Dermis microvascular lymphatic vessel endothelial cell (primary cell): ENCODE measurements at places on chromosomes 16 and 17. TPM values are rescaled to one million over a fixed set of nuclear protein-coding genes. Genes with fewer than 3 reads are reported as not detected.

DNA sequence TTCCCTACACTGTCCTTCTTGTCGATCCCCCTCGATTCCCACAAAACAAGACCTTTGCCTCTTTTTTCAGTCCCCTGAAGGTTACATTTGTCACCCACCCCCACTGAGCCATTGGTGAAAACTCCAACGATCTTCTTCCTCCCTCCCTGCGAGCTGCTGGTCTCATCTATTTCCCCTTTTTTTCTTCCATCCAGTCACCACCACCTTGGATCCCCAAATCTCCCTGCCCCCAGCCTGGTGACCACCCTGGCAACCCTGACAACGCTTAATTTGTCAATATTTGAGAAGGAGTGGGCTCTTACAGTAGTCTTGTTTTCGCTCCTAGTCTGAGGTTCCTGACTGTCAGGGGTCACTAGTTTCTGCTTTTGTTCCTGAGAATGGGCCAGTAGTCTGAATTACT is 62.9 kb downstream of the SMPD3 start:
- DNase-seq = no peak

- no peak for DNase-seq
Observed at GRCh38 chr17:41052566-41052965, 2.5 kb downstream of the KRTAP2-2 start.

Gene KRTAP2-1
- total RNA-seq = not detected in 2 replicates

Gene SLC12A3
- total RNA-seq = not detected in 2 replicates

DNA sequence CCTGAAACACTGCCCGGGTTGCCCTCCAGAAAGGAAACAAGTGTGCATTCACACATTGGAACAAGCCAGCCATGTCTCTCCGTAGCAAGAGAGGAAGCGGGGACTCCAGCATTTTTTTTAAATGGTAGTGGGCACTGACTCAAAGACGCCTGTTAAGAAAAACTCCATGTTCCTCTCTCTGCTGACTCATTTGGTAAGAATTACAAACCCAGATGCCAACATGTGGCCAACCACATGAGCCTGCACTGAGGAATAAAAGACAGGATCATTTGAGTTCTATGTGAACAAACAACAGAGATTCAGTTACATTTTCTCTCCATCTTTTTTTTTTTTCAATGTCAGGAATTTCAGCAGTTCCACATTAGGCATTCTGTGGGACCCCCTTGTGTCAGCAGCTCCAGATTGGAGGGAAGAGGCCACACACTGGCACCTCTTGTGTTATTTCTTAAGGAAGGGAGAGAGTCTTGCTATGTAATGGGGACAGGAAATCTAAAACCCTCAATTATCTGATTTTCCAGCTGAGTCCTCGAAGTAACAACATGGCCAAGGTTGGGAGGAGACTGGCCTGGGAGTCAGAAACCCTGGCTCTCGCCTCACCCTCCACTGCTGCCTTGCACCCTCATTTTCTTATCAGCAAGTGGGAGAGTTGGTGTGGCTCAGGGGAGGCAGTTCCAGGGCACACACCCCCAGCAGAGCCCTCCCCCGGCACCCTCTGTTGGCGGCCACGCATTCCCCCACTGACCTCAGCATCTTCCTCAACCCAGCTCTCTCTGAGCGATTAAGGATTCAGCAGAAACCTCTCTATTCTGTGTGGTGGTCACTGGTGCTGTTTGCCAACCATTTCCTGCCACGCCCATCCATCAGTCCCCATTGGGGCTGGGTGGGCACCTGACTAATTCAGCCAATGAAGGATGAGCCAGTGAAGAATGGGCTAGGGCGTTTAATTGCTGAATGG is 173.0 kb downstream of the FOXL1 start:
- no peak for DNase-seq

DNA sequence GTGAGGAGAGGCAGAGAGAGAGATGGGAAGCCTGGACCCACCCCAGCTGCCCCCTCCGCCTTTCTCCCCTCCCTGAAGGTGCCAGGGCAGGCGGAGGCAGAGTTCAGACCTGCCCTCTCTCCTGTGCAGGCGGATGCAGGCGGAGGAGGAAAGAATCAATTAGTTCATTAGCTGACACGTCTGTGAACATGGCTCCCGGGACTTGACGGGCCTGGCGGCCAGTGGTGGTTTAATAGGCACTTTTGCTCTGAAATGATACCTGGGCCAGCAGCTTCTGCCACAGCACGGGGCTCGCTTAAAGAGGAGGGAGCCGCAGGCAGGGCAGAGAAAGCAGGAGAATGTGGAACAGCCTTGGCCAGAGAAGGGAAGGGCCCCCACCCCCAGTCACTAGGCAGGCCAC is 98.1 kb downstream of the SDK2 start:
- no peak for DNase-seq

DNA sequence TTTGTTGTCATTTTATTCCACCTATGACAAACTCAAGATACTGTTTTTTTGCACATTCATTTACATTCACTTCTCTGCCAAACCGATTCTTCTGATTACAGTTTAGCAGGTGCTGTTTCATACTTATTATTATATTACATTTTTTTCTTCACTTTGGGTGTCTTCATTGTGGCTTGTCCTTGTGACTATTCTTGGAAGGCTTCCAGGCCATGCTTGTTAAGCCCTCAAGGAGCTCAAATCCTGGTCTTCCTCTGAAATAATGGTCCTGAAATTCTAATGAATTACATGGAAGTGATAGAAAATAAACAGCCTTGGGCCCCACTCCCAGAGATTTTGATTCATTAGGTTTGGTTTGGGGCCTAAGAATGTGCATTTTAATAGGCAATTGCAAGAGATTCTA is 1.4 kb downstream of the KRTAP2-4 start:
- DNase-seq = no peak

- peak; percentile 66 for DNase-seq
Observed at GRCh38 chr17:80034791-80035686, 633 bp downstream of the TBC1D16 start.

Gene GRIN2A
- not detected in 2 replicates for total RNA-seq

Gene PPP1R27
- total RNA-seq = not detected in 2 replicates

GRCh38 chr17:67433248-67433924 is 56.3 kb downstream of the PITPNC1 start:
- no peak for DNase-seq

Gene KREMEN2
- not detected in 2 replicates for total RNA-seq

Gene SYCE1L
- total RNA-seq = 1.6 and 2.1 TPM in 2 replicates

DNA sequence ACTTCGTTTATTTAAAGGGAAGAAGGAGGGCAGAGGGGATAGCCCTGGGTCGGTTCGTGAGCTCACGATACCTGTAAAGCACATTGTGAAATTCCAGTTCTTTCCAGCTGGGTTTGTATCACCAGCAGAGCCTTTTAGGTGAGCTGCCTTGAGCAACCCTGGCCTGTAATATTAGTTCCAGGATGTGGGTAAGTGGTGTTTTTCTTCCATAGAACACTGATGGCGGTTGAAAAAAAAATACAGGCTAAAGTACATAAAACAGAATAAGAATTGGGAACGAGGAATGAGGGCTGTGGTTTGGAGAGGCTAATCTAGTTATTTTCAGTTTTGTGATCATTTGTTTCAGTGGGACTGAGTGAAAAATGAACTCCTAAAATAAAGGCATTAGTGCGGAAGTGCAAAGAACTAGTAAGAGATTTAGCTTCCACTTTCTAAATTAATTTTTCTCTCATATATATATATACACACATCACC is 20.6 kb downstream of the HS3ST3B1 start:
- no peak for DNase-seq

DNA sequence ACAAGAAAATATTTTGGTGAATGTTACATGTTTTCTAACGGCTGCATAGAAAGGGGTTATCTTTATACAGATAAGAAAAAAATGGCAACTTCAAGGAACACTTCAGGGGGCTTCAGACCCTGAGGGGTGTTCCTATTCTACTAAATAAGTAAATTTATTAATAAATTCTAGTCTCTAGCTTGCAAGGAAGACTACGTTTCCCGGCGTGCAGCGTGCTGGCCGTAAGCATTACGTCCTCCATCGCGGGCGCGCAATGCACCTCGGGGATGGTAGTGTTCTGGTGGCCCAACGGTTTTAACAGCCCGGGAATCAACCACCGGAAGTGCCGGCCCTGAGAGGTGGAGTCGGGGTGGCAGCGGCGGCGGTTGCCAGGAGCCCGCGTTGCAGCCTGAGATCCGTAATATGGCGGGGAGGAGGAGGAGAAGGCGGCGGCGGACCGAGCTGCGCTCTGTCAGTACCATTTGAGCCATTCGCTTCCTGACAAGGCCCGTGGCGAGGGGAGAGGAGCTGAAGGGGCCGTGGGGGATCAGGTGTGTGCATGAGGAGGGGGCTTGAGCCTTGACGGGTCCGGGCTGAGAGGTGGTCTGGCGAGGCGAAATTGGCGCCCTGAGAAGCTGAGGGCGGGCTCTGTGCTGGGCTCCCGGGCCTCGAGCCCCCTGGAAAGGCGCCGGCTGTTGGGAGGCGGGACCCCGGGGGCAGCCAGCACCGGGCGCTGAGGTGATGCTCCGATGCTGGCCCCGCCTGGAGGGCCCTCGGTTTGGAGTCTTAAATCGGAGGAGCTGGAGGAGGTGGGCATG is at the start of gene CCP110:
Gene CCP110 (plus strand): TSS at position 384 of the 797 bp plus-strand sequence. CDS start 3,940 bp downstream, outside the sequence.
- DNase-seq = peak; percentile 90

- peak; percentile 40 for DNase-seq
Observed at GRCh38 chr17:75601057-75601987, 13.7 kb downstream of the MYO15B start.

GRCh38 chr17:49021095-49021767 is 24.0 kb downstream of the IGF2BP1 start:
- DNase-seq = no peak

DNA sequence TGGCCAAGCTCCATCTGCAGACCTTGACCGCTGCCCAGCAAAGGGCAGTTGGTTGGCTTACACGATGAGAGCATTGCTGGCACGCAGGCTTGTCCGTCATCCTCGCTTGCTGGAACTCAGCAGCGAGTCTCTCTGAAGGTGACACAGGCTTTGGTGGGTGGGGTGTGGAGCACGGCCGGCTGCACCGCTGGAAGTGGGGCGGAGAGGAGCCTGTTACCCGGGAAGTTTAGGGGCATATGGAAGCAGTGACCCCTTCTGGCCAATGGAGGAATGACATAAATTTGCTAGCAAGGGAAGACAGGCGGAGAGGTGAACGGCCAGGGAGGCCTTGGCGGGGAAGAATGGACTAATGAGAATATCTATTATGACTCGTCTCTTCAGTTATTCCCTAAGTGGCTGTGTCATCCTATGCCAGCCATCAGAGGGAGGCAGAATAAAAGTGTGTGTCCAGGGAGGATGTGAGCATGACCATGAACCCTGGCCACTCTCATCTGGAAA is 65.9 kb upstream of the SDK2 start:
- peak; percentile 28 for DNase-seq

GRCh38 chr17:4417129-4417667 is 16.5 kb upstream of the SPNS3 start:
- DNase-seq = no peak

DNA sequence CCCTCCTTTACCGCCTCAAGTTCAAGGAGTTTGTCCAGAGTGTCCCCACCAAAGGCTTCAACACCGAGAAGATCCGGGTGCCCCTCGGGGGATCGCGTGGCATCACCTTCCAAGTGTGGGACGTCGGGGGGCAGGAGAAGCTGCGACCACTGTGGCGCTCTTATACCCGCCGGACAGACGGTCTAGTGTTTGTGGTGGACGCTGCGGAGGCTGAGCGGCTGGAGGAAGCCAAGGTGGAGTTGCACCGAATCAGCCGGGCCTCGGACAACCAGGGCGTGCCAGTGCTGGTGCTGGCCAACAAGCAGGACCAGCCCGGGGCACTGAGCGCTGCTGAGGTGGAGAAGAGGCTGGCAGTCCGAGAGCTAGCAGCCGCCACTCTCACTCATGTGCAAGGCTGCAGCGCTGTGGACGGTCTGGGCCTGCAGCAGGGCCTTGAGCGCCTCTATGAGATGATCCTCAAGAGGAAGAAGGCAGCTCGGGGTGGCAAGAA is 1.1 kb downstream of the ARL4D start:
- no peak for DNase-seq

- no peak for DNase-seq
Observed at GRCh38 chr17:58920773-58921172, 165.1 kb downstream of the PPM1E start.

Gene PRAC2
- not detected in 2 replicates for total RNA-seq

- no peak for DNase-seq
Observed at GRCh38 chr16:56360117-56361008, 65.0 kb downstream of the AMFR start.

DNA sequence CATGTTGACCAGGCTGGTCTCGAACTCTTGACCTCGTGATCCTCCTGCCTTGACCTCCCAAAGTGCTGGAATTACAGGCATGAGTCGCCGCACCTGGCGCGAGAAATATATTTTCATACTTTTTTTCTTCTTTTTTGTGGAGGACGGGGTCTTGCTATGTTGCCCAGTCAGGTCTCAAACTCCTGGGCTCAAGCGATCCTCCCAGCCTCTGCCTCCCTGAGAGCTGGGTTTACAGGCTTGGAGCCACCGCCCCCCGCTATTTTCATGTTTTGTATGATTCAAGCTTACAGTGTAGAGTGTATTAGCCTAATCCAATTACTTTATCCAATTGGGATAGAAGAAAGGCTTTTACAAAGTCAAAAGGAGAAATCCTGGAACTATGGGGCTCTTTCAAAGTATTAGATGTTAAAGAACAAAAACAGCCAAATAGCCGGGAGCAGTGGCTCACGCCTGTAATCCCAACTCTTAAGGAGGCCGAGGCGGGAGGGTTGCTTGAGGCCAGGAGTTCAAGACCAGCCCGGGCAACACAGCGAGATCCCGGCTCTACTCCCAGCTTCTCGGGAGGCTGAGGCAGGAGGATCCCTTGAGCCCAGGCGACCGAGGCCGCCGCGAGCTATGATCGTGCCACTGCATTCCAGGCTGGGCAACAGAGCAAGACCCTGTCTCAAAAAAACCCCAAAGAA is 1.4 kb upstream of the MAP1LC3B start:
- DNase-seq = no peak

Gene HID1
- total RNA-seq = 31.6 and 48.5 TPM in 2 replicates

GRCh38 chr17:68973098-68973846 is 18.1 kb upstream of the ABCA8 start:
- DNase-seq = no peak

DNA sequence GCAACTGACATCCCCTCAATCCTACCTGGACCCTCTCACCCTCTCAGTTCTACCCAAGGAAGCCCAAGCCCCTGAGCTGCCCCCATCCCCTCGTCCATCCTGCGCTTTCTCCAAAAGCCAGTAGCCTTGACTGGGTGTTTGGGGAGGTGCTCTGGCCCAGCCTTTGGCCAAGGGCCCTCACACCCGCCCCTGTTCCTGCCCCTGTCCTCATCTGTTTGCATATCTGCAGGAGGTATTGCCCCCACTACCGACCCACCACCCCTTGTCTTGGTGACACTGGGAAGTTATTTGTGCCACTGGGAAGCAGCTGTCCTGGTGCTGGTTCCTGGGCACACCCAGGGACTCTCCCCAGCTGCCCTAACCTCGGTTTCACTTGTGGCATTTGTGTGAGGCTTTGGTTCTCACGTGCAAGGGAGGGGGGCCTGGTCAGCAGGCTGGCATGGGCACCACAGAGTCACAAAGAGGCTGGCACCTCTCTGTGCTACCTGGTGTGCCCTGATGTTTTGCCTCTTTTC is 75.3 kb downstream of the MRC2 start:
- DNase-seq = no peak

DNA sequence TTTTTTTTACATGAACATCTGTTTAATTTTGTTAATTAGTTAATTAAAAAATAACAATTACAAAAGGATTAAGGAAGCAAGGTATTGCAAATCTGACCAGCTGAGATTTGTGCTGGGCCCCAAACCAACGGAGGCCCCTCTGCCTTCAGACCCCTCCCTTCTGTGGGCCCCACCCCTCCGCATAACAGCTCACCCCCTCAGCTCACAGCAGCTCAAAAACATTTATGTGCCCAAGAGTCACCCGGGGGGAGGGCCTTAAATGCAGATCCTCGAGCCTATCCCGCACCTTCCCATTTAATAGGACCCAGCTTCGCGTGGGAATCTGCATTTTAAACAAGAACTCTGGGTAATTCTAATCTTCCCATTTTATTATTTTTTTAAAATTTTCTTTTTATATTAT is 75.0 kb downstream of the MGAT5B start:
- no peak for DNase-seq

- no peak for DNase-seq
Observed at GRCh38 chr16:77462894-77463293, 28.1 kb upstream of the ADAMTS18 start.
